ENCODE measurements at places on chromosomes 12 and 14.

GRCh38 chr12:45670346-45671065 lies 59.0 kb upstream of the ARID2 start:
- DNase-seq: no peak

- DNase-seq: no peak
Measured at GRCh38 chr12:120125792-120126634, 9.5 kb upstream of the RAB35 start.

DNA sequence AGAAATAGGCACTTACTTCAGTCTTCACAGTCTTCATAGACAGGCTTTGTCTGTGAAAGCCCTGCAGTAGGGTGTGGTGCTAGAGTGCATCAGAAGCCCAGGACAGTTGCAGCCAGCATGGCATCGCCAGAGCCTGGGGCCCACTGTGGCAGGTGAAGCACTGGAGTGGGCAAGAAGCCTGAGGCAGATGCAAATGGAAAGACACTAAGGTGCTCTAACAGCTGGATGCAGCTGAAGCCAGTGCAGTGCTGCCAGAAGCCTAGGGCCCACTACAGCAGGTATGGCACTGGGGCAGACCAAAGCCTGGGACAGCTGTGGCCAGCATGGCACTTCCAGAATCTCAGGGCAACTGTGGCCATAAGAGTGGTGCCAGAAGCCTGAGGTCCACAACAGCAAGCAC lies 358.6 kb downstream of the SYT1 start:
- DNase-seq: no peak

DNA sequence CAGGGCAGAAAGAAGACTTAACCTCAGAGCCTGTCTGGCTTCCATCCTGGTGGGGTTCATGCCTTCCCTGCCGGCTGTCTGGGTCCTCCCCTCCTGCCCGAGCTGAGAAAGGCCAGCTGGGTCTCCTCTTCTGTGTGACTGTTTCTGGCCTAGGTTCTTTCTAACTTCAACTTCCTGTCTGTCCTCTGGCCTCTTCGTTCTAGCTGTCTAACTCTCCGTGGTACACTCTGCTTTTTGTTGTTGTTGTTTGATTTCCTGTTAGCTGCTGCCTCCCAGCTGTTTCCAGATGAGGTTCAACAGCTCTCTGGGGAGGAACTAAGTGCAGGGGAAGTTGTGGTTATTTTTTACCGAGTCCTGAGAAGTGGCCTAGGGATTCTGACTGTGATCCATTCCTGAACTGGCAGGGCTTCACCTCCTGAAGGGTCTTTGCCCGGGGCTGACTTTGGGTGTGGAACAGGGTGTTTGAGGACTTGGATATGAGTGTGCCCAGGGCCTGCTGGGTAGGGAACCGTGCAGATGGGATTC lies 3.2 kb downstream of the MLXIP start:
- peak; percentile 90 for DNase-seq

GRCh38 chr14:77313371-77313770 lies 7.3 kb downstream of the POMT2 start:
- DNase-seq: no peak

GRCh38 chr12:76250256-76250655 lies 98.0 kb downstream of the BBS10 start:
- DNase-seq: no peak

- no peak for DNase-seq
Measured at GRCh38 chr12:116454076-116454475, 105.1 kb upstream of the MAP1LC3B2 start.

DNA sequence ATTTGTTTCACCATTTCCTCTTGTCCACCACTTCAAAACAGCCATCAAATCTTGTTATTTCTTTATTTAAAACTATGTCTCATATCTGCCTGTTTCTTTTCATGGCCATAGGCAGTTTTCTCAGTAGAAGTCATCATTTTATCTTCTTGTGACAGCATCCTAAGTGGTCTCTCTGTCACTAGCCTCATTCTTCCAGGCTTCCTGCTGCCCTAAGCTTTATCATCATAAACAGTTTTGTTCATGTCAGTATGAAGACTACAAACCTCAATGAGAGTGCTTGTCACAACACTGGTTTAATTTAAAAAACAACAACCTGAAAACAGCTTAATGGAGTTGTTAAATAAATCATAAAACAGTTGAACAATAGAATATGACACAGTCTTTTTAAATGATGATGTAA lies 387.8 kb upstream of the RPL10L start:
- no peak for DNase-seq

GRCh38 chr12:121252712-121253345 lies 42.9 kb downstream of the P2RX4 start:
- no peak for DNase-seq

- DNase-seq: no peak
Measured at GRCh38 chr12:51520576-51521325, 70.3 kb upstream of the SCN8A start.

DNA sequence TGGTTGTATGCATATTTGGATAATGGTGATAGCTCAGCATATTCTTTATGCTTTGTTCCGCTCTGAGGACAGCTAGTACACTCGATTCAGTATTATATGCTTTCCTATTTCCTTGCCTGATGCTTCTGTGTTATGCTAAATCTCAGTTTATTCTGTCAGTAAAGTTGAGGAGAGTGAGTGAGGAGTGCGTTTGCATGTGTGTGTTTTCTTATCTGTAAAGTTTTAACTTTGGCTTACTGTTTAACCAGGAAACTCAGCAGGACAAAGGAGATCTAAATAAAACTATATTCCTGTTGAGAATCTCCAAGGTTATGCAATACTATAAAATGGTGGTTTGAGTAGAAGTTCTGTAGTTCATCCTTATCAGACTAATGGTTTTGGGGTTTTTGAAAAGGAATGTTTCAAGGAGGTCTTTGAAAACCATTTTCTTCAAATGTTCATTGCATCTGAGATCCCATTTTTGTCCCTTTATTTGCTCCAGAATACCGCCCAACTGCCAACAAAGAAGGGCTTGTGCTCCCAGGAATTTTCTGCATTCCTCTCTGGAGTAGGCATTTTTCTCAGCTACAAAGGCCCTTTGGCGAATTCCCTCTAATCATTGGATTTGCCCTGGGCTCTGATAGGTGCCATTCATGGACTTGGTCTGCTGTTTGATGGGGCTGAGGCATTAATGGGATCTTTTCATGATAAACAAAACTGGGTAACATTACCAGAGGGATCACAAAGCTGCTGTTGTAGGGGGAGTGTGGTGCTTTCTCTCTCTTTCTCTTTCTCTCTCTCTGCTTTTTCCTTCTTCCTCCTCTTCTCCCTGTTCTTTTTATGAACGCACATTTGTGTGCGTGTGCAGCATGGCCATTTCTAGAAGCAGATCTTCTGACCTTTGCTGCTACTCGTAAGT lies 71.7 kb downstream of the HMGA2 start:
- DNase-seq: peak; percentile 50

- peak; percentile 18 for DNase-seq
Measured at GRCh38 chr12:101696251-101697196, 916 bp upstream of the CHPT1 start.

DNA sequence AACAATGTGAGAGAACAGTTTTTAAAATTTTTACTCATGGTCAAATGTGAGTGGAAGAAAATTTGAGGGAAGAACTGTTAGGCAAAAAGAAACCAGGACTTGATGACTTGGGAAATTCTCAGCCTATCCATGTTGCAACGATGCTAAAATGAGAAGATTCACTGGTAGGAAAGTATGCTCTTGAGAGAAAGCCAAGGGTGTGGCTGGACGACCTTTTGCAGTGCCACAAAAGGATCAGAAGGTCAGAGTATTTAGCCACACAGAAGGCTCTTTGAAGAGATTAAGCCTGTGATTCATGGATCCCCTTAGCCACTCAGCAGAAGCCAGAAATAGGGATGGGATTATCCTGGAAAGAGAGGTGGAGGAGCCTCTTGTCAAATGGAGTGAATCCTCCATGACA lies 336.8 kb downstream of the LRIG3 start:
- DNase-seq: no peak

GRCh38 chr14:69859591-69859990 lies 19.6 kb upstream of the SMOC1 start:
- no peak for DNase-seq

GRCh38 chr12:50065726-50066310 lies 8.4 kb downstream of the ASIC1 start:
- no peak for DNase-seq

DNA sequence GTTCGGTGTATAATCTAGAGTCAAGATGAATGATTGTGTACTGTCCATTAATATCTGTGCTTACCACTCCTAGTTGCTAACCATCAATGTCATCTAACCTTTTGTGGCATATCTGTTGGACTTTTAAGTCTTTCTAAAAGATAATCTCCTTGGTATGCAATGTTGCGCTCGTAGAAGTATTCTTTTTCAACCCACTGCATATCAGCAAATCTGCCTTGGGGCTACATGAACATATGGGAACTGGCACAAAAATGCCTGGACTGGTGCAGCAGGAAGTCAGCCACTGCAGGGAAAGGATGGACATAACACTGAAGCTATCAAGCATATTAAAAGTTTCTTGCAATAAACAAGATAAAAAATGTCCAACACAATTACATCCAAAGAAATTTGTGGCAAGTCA lies 124.3 kb upstream of the SLC38A4 start:
- no peak for DNase-seq

- no peak for DNase-seq
Measured at GRCh38 chr12:78324234-78324633, 493.5 kb downstream of the NAV3 start.

GRCh38 chr14:56324856-56325699 lies 206.9 kb downstream of the PELI2 start:
- peak; percentile 48 for DNase-seq

DNA sequence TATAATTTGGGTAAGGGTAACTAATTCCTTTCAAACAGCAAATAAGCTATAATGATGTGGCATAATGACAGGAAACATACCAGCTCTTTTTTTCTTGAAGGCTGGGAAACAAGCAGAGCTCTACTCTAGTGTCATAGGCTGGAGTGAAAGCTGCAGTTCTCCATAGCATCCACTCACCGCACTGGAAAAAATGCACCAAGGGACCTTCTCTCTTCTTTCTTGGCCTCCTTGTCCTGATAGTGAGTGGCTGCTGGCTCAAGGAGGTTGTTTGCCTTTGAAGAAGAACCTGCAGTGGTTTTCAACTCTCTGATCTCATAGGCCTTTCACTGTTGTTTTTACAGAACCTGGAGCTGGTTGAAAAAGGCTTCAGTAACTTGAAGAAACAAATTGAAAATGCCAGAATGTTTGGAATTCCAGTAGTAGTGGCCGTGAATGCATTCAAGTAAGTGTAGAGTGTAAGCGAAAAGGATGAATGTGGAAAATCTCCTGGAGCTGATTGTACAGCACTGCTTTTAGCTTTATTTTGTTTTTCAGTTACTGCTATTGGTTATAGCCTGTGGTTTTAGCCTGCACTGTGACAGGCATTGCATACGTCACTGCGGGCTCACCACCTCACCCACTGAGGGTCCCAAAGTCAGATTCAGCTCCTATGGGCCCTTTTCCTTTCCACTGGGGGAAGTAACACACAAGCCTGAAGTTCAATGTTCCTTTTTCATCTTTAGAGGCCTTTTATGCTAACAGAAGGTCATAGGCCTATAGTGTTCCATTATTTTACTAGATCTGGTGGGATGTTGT lies 17.2 kb upstream of the AKAP5 start:
- no peak for DNase-seq

- DNase-seq: no peak
Measured at GRCh38 chr12:88958946-88959345, 378.7 kb upstream of the KITLG start.

DNA sequence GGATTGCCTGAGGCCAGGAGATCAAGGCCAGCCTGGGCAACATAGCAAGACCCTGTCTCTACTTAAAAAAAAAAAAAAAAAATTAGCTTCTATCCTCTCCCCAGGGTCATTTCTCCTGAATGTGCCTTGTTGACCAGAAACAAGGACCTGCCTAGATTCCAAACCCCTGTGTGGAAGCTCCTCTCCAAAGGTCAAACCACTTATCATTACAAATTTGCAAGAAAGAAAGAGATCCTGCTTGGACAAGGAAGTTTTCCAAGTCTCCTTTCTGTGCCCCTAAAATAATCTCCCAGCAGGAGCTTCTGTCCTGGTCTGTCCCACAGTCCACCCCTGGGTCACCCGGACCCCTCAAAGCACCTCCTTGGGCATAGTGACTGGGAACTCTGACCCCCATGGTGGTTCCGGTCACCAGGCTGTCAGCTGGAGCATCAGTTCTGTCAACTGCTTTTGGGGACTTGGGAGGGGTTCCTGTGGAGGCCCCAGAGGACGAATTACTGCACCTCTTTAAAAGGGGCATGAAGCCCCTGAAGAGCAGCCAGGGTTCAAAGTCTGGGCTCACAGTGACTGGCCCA lies 38.4 kb downstream of the ACTN1 start:
- no peak for DNase-seq

GRCh38 chr14:35760143-35760542 lies 49.0 kb downstream of the RALGAPA1 start:
- DNase-seq: no peak

GRCh38 chr14:95396221-95396620 lies 76.5 kb upstream of the CLMN start:
- no peak for DNase-seq

GRCh38 chr14:104138718-104139459 lies 502 bp downstream of the KIF26A start:
- no peak for DNase-seq

- no peak for DNase-seq
Measured at GRCh38 chr14:36275741-36276140, 44.7 kb downstream of the MBIP start.

GRCh38 chr14:55733599-55733998 lies 153.6 kb downstream of the KTN1 start:
- no peak for DNase-seq

DNA sequence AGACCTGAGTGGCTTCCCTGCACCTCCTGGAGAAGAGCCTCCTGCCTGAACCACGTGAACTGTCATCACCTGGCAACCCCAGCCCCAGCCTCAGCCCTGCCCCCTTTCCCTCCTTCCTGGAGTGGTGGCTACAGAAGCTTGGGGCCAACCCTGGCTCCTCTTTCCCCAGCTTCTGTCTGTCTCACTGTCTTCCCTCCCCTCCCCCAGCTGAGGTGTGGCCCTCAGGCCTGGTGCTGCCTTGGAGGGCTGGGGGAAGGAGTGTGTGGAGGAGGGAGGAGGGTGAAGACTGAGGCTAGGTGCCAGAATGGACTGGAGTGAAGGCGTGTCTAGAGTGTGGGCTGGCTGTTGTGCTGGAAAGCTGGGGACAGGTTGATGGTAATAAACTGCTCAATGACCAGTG lies 9.7 kb downstream of the NFATC4 start:
- DNase-seq: no peak

DNA sequence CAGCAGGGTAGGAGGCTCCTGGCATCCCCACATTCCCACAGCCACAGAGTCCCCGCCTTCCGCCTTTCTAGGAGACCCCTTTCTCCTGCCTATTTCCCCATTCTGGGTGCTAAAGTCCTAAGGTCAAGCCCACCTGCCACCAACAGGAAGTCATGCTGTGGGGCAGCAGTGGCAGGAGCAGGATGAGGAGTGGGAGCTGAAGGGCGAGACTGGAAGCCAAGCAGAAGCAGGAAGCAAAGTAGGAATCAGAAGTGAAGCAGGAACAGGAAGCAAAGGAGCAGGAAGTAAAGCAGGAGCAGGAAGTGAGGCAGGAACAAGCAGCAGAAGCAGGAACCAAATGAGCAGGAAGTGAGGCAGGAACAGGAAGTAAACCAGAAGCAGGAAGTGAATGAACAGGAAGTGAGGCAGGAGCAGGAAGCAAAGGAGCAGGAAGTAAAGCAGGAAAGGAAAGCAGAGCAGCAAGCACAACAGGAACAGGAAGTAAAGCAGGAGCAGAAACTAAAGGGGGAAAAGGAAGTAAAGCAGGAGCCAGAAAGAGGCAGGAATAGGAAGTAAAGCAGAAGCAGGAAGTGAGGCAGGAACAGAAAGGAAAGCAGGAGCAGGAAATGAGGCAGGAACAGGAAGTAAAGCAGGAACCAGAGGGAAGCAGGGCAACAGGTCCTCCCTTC lies 38.3 kb upstream of the RIMBP2 start:
- no peak for DNase-seq
